GM23248 (cell line): ENCODE measurements at places on chromosomes 2 and 18.

- DNase-seq, result no peak
Observed at GRCh38 chr2:239806276-239806675, 218.9 kb downstream of the NDUFA10 start.

DNA sequence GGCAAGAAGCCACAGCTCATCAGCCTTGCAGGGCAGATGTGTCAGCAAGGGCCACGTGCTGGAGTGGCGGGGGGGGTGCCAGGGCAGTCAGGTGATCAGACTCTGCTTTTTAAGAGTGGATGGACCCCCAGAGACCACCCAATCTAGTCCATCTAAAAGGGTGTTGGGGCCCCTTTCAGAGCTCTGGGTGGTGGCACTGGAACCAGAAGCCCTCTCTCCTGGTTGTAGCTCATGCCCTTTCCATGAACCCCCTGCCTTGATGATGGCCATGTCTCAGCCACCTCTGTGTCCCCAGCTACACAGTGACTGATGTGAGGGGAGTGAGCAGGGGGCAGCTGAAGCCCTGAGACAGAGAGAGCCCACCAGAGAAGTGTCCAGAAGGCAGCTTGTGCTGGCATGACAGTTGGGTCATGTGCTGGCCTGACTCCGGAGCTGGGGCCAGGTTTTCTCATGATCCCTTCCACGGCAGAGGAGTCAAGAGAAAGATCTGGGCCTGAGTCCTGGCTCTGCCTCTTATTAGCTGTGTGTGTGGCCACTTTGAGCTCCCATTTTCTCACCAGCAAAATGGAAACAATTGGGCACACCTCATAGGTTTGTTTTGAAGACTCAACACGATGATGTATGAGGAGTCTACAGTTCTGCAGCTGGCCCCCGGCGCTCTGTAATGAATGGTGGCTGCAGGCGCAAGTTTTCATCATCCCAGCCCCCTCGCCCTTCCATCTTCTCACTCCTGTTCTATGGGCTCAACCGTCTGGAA lies 195.7 kb downstream of the ZFP36L2 start:
- DNase-seq, result no peak

GRCh38 chr2:27496357-27497287 lies at the start of gene GCKR:
TSS of gene GCKR (plus strand) at chr2:27496839. CDS start at chr2:27496905, 66 bp downstream.
- DNase-seq, result peak; percentile 77

DNA sequence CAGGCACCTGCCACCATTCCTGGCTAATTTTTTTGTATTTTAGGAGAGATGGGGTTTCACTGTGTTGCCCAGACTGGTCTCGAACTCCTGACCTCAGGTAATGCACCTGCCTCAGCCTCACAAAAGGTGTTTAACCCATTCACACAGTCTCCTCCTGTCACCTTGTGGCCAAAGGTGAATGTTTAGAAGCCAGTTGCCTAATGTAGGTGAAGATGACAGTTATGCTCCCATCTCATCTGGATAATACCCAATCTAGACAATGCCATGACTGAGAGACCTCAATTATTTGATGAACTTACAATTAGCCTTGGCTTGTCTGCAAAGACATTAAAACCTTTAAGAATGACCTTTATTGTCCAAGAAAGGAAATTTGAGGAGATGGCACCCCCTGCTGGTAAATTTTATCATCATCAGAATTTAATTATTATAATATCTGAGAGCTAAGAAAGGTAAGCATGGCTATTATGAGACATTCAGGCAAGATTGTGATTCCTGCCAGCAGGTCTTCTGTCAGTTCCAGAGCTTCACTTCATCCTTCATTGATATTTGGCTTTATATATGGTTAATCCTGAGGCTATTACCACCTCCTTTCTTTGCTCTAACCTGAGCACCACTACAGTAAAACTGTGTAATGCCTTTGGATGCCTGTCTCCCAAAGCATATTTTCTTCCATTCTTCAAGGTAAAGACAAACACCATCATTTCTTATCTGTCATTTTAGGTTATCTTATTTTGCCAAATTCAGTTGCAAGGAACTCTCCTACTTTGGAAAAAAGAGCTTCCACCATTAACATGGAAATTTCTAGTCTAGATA lies 117.6 kb downstream of the FAM124B start:
- peak; percentile 45 for DNase-seq

GRCh38 chr18:59268127-59268720 lies 5.0 kb downstream of the RAX start:
- DNase-seq, result no peak
